ENCODE measurements at places on chromosomes 6 and 20.

DNA sequence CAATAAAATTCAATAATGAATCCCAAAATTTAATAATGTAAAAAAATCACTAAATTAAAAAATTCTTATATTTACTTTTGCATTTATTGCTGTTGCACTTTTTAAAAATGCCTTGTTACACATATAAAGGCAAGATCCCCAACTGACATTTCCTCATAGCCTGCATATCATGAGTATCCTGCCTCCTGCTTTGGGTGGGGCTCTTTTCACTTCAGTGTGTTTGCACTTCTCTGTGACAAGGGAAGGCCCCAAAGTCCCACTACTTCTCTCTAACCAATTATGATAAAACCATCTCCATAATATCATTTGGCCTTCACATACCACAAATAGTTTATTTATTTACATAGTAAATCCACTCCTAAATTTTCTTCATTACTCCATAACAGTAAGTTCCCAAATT is 446.1 kb upstream of the MARCKS start:
- no peak for DNase-seq

DNA sequence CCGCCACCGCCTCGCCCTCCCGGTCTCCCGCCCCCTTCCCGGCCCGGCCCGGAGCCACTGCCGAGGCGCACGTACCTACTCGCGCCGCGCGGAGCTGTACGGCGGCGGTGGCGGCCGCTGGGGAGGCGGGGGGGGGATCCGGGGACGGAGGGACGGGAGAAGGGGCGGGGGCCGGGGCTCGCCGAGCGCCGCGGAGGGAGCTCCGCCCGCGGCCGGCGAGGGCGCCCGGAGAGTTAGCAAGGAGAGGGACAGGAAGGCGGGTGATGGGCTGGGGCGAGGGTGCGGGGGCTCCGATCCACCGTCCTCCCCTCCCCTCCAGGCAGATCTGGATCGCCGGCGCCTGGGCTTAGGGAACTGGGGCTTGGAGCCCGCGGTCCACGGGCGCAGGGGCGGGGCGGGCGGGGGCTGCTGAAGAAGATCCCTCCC is 548 bp upstream of the TMEM74B start:
- DNase-seq, result no peak

DNA sequence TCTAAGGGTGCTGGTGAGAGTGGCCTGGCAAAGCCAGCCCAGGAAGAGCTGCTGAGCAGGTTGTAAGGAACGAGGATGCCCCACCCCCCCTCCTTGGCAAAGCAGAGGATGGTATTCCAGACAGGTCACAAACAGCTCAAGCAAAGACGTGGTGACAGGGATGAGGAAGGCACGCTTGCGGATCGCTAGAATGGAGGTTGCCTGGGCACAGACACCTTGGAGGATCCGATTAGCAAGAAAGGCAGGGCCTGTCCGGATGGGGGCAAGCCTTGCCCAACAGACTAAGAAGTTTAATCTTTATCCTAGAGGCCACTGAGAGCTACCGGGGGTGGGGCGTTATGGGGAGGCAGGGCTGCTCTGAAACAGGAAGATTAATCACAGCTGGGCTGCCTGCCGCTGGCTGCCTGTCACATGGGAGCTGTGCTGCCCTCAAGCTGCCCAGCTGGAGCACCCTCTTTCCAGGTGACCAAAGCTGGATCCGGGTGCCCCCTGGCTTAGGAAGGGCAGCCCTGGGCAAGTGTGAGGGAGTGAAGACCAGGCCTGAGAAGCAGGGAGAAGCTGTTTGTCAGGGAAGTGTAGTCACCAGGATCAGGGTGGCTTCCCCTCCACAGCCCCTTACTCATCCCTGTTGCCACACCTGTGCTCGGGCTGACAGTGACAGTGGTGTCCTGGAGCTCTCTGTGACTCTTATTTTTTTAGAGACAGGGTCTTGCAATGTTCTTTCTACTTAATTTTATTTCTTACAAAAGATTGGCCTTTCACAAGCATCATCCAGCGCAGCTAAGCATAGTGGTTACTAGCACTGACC is 9.1 kb upstream of the MAPK13 start:
- no peak for DNase-seq

GRCh38 chr6:35717449-35718374 is 19.1 kb upstream of the ARMC12 start:
- no peak for DNase-seq

GRCh38 chr6:1144842-1145767 is 166.8 kb upstream of the FOXQ1 start:
- no peak for DNase-seq

DNA sequence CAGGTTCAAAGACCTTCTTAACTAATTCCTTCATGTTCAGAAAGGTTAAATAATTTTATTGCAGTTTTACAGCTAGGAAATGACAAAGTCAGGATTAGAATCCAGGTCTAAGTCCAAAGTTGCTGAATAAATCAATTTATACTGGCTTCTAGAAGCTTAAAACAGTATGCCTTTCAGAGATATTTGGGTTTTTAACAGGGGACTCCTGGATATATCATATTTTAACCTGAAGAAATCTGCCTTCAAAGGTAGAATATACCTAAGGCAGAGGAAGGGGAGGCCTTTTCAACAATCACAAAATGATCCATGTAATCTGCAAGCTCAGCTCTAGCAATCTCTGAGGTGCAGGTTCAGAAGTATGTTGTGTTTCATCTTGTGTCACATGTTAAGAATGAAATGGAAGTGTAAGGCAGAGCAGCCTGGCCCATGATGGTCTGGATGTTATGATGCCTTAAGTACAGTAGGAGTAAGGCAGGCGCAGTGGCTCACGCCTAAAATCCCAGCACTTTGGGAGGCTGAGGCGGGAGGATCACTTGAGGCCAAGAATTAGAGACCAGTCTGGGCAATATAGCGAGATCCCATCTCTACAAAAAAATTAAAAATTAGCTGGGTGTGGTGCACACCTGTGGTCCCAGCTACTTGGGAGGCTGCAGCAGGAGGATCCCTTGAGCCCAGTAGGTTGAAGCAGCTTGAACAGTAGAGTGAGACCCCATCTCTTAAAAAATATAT is 123.9 kb downstream of the SOBP start:
- DNase-seq, result no peak

DNA sequence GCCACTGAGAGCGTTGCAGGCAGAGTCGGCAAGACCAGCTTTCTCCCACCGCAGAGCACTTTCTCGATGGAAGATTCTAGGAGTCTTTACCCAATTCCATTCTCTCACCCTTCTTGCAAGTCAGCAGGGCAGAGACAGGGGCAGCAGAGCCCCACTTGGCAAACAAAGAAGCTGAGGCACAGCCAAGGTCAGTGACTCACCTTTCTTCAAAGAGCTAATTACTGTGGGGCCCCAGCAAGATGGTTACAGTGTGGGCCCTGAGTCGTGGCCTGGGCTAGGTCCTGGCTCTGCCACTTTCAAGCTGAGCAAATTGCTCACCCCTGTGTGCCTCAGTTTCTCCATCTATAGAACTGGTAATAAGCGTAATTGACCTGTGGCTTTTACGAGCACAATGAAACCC is 277.0 kb downstream of the PREX1 start:
- no peak for DNase-seq

GRCh38 chr20:6053064-6053775 is 640 bp downstream of the LRRN4 start:
- DNase-seq, result no peak

- DNase-seq, result no peak
Measured at GRCh38 chr6:135520781-135521180, 23.2 kb upstream of the AHI1 start.

- peak; percentile 42 for DNase-seq
Measured at GRCh38 chr20:41329435-41330342, 10.9 kb upstream of the LPIN3 start.

DNA sequence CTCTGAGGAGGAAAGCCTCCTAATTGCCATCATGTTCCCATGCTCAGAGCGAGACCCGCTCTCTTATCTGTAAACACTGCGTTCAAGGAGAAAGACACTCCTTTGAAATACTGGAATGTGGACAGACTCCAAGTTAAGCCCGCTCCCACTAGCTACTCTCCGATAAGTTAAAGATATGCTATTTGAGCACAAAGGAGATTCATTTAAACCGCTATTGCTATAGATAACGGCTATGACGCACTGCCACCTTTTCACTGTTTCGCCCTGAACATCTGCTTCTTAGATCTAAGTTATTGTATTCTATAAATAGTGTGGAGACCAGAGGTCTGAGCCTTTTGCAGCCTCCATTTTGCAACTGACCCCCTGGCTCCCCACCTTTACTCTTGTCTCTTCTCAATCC is 82.3 kb downstream of the GPX5 start:
- DNase-seq, result no peak

GRCh38 chr6:150377211-150377781 is 8.5 kb downstream of the IYD start:
- DNase-seq, result no peak
